ENCODE measurements at places on chromosomes 1 and 21.
A peak's percentile ranks its signal among the peaks of the same experiment; 100 is the strongest.

DNA sequence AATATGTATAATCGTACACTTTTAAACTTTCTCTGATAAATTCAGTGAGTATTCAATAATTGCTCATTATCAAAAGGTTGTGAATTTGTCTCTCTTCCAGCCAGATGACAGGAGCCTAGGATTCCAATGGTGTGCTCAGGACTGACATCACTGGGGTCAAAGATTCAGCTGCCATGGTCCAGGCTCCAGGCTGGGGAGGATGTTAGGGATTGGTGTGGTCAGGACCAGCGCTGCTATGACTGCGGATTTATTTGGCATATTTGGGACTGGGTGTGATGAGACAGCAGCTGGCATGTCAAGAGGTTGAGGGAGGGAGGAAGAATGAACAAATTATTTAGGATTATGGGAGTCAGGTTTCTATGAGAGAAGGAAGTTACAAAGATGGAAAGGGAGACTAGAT, 48.2 kb upstream of the ABCA4 start:
- no peak for DNase-seq

- no peak for DNase-seq
Measured at GRCh38 chr21:38267136-38267755, 10.5 kb downstream of the KCNJ15 start.

DNA sequence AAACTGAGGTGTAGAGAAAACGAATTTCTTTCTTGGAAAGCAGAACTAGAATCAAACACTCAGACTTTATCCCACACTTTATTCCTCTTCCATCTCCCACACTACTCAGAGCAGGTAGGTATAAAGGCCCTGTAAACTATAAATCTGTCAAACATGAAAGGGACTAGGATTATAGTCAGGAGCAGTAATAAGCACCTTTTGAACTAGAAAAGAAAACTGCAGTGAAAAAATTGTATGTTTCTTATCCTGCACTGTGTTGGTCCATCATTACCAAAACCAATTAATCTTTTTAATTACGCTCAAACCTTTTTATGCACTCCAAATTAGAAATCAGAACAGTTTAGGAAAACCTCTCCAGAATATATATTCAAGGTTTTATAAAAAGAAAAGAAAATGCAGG, 47.6 kb downstream of the LPAR3 start:
- DNase-seq = no peak

GRCh38 chr1:40423264-40423642, 27.0 kb upstream of the ZFP69B start:
- no peak for DNase-seq

DNA sequence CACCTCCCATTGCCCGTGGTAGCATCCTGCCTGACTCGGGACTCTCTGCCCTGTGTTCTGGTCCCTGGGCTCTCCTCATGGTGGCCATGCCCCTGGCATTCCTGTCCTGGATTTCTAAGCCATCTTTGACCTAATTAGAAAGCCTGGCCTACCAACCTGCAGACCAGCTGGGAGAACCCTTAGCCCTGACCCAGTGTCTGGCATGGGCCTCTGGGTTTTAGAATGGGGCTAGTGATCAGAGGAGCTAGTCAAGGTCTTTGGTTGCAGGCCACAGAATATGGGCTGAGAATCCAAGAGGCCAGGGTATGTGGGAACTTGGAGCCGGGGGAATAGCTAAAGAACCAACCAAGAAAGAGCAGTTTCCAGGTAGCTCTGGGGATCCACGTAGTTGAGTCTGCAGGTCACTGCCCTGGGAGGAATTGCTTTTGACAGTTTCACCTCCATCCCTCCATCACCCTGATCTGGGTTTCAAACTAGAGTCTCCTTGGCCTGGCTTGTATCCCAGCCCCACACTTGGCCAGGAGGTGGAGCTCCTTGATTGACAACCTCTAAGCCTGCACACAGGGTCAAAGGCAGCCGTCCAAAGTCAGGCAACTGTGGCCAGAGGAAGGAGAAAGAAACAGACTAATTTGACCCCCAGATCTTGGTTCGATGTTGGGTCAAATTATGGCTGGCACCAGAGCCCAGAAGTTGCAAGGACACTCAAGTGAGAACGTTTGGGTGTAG, 54.7 kb upstream of the ABCG1 start:
- DNase-seq = no peak

- peak; percentile 48 for DNase-seq
Measured at GRCh38 chr1:216750031-216750627, 26.9 kb upstream of the ESRRG start.

GRCh38 chr1:59638231-59638711, 176.5 kb upstream of the HOOK1 start:
- no peak for DNase-seq

DNA sequence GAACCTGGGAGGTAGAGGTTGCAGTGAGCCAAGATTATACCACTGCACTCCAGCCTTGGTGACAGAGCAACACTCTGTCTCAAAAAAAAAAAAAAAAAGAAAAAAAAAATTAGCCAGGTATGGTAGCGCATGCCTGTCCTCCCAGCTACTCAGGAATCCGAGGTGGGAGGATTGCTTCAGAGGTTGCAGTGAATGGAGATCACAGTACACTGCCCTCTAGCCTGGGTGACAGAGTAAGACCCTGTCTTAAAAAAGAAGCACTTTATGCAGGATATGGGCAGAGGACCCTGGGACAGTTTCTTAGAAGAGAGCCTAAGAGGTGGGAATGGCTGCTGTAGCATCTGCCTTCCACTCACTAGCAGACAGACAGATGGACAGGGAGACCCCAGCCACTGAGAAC, 23.0 kb downstream of the IQGAP3 start:
- no peak for DNase-seq

- DNase-seq = no peak
Measured at GRCh38 chr21:41836166-41837015, 42.8 kb downstream of the PRDM15 start.

GRCh38 chr1:17839641-17840196, 84.6 kb downstream of the ACTL8 start:
- no peak for DNase-seq

DNA sequence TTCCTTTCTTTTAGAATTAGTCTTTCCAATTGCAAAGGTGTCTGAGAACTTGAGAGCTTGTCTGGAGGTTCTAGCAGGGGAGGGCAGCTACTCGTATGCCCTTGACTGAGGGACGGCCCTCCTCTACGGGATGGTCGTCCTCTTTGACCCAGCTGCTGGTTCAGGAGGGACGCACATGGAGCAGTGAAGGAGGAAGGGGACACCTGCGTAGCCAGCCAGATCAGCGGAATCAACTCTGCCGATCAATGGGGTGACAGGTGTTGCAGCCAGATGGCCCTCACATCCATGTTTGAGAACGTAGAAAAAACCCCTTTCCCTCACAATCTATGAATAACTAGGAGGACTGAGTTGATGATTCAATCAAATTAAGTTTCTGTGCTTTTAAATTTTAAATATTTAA, 15.7 kb upstream of the A3GALT2 start:
- DNase-seq = no peak

DNA sequence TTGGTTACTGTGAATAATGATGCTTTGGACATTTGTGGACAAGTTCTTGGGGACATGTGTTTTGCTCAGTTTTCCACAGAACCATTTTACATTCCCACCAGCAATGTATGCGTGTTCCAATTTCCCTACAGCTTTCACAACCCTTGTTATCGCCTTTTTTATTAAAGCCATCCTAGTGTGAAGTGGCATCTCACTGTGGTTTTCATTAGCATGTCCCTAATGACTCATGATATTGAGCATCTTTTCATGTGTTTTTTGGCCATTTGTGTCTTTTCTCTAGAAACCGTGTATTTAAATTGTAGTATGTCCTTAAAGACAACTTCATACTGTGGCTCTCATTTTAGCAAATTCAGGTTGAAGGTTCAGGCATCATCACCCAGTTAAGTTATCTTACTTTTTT, 132.1 kb downstream of the TGFBR3 start:
- DNase-seq = no peak

GRCh38 chr1:244296003-244296402, 155.7 kb downstream of the ADSS2 start:
- no peak for DNase-seq

- DNase-seq = no peak
Measured at GRCh38 chr1:184354719-184355118, 32.1 kb upstream of the C1orf21 start.

DNA sequence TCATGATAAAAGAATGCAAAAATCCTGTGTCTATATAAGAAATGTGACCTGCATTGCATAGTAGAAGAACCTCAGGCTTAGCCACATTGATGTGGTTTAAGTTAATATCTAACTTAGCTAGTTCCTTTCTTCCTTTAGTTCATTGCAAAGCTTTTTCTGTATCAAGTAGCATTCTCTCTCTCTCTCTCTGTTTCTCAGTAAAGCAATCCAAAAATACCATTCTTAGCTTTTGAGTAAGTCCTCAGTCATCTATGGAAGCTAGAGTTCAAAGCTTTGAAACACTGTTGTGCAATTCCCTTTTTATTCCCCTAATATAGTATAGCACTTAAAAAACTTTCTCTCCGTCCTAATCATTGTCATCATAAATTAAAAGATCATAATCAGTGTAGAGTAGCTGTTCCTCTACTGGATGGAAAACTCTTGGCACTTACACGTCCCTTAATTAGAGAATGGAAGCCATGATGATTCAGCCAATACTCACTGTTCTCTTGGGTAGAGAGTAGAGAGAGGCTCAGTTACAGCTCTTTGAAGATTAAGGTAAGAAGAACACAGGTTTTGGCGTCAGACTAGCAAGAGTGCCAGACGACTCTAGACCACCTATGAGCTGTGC, 350.3 kb upstream of the LYPLAL1 start:
- no peak for DNase-seq

- peak; percentile 32 for DNase-seq
Measured at GRCh38 chr1:15849775-15850324, 2.3 kb downstream of the SPEN start.

DNA sequence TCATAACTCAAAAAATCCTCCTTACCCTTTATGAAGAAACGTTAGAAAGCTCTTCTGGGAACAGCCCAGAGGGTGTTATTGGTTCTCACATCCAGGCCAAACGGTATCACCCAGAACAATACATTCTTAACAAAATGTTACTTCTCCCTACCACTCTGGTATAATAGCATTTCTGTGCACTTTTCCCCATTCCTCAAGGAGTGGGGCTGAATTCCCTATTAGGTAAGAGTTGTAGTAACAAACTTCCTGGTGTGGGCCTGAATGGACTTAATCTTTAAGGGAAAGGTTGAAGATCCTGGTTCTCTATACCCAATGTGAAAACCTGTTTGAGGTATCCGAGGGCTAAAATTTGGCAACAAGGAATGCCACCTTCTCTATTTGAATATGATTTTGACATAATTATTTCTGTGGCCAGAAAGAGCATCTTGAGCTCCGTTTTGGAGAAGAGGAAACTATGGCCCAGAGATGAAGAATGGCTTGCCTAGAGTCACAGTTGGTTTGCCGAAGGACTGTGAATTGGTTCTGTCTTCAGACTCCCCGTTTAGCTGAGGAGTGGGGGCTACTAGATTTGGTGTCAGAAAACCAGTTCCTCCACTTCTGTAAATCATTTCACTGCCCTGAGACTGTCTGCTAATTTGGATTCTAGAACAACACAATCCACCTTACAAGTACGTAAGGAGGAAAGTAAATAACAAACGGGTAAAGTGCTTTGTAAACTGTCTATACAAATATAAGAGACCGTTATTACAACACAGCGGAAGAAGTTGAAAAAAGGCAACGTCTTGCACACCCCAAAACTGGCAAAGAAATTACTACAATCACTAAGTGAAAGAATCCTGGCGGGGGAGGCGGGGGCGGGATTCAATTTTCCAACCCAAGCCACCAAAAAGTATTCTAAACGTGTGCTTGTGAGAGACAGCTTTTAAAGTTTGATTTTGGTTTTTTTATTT, 2.3 kb downstream of the ANP32E start:
- DNase-seq = no peak

DNA sequence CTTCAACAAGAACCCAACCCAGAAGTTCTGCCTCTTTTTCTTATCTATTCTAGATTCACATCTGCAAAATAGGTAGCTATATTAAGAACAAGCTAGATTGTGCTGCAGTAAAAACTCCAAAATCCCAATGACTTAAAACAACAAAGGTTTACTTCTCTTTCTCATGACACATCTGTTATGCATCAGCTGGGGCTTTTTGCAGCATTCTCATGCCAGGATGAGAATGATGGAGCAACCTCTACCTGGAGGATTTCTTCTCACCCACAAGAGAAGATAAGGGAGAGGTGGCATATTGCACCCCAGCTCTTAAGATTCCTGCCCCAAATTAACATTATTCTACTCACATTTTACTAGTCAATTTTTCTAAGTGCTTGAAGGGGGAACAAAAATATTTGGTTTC, 152.3 kb upstream of the SPAG17 start:
- no peak for DNase-seq

GRCh38 chr1:225435487-225435886, 7.6 kb upstream of the LBR start:
- no peak for DNase-seq

All from urothelium cell line (cell line).